ENCODE measurements at places on chromosomes 6 and 20. TPM values are rescaled to one million over a fixed set of nuclear protein-coding genes. Genes with fewer than 3 reads are reported as not detected.

Gene PCSK2
- total RNA-seq, result 0.18 TPM

Gene SLPI
- total RNA-seq, result 1,064 TPM

Gene FGD2
- 4.4 TPM for total RNA-seq

Gene CLPSL1
- not detected for total RNA-seq

Gene GATA5
- not detected for total RNA-seq

Gene LAMA4
- total RNA-seq, result 28.3 TPM

Gene RAB23
- total RNA-seq, result 3.9 TPM

Gene STAU1
- 51.4 TPM for total RNA-seq

Gene DPPA5
- not detected for total RNA-seq

Gene TULP1
- total RNA-seq, result not detected

Gene C6orf58
- total RNA-seq, result not detected

Gene OSER1
- 16.1 TPM for total RNA-seq

Gene FKBP1A
- total RNA-seq, result 100 TPM

Gene STMND1
- not detected for total RNA-seq

Gene AVP
- total RNA-seq, result not detected

Gene LY6G5C
- not detected for total RNA-seq

Gene GNMT
- total RNA-seq, result not detected

Gene TAGAP
- 3.6 TPM for total RNA-seq

Gene ACAT2
- 39.1 TPM for total RNA-seq

Gene C20orf204
- 0.57 TPM for total RNA-seq

Gene SNTA1
- 15.2 TPM for total RNA-seq

Gene TGM3
- 2,995 TPM for total RNA-seq

Gene MLN
- total RNA-seq, result not detected

Gene THBS2
- 4.3 TPM for total RNA-seq

Gene FUT9
- total RNA-seq, result not detected

Gene MUCL3
- total RNA-seq, result 0.57 TPM

Gene DEFB124
- not detected for total RNA-seq

Gene PPP1R14C
- total RNA-seq, result 9.3 TPM

Gene TFAP2D
- total RNA-seq, result not detected

Gene CDH26
- 10.3 TPM for total RNA-seq

Gene TMC2
- not detected for total RNA-seq

Gene SNRPB2
- 27.7 TPM for total RNA-seq

Gene LY6G6C
- total RNA-seq, result 1.3 TPM

Gene FAM83D
- 105 TPM for total RNA-seq

Gene GPX5
- not detected for total RNA-seq

Gene CCDC28A
- 18.9 TPM for total RNA-seq

Gene ADTRP
- total RNA-seq, result 2.5 TPM

Gene DDAH2
- 16.4 TPM for total RNA-seq

Gene DEFB115
- not detected for total RNA-seq

Gene FLRT3
- total RNA-seq, result 1.6 TPM

Gene B4GALT5
- total RNA-seq, result 25.2 TPM

Gene SLC24A3
- 8.2 TPM for total RNA-seq

Gene SLC22A7
- not detected for total RNA-seq

Gene SPATS1
- total RNA-seq, result not detected

Gene NCOA5
- total RNA-seq, result 21.6 TPM

Gene TREM2
- total RNA-seq, result 7.3 TPM

Gene MPIG6B
- total RNA-seq, result 0.12 TPM

Gene DNPH1
- 81.9 TPM for total RNA-seq

Gene ARG1
- total RNA-seq, result not detected

Gene SIRPD
- not detected for total RNA-seq

Gene BACH2
- 0.87 TPM for total RNA-seq

Gene CST4
- not detected for total RNA-seq

Gene CLVS2
- total RNA-seq, result not detected

Gene SLC32A1
- total RNA-seq, result not detected

Gene RGS17
- 0.19 TPM for total RNA-seq

Gene CD93
- total RNA-seq, result 6.9 TPM

Gene TMEM74B
- 0.13 TPM for total RNA-seq

Gene GMEB2
- total RNA-seq, result 12.0 TPM
